ENCODE measurements at places on chromosomes 5 and 9. TPM values are rescaled to one million over a fixed set of nuclear protein-coding genes. Genes with fewer than 3 reads are reported as not detected.

- no peak for DNase-seq
Measured at GRCh38 chr9:8477450-8477849, 677.9 kb upstream of the DMAC1 start.

- DNase-seq: no peak
Measured at GRCh38 chr9:113573046-113573958, 109.8 kb downstream of the RGS3 start.

GRCh38 chr5:59367791-59368394 is 525.6 kb downstream of the PDE4D start:
- peak; percentile 72 for DNase-seq

The MAT2B gene
- total RNA-seq: 65.3 TPM

The PLPPR1 gene
- total RNA-seq: not detected

Measured in NCI-H460 (cell line).